ENCODE measurements at places on chromosomes 16 and 17.

DNA sequence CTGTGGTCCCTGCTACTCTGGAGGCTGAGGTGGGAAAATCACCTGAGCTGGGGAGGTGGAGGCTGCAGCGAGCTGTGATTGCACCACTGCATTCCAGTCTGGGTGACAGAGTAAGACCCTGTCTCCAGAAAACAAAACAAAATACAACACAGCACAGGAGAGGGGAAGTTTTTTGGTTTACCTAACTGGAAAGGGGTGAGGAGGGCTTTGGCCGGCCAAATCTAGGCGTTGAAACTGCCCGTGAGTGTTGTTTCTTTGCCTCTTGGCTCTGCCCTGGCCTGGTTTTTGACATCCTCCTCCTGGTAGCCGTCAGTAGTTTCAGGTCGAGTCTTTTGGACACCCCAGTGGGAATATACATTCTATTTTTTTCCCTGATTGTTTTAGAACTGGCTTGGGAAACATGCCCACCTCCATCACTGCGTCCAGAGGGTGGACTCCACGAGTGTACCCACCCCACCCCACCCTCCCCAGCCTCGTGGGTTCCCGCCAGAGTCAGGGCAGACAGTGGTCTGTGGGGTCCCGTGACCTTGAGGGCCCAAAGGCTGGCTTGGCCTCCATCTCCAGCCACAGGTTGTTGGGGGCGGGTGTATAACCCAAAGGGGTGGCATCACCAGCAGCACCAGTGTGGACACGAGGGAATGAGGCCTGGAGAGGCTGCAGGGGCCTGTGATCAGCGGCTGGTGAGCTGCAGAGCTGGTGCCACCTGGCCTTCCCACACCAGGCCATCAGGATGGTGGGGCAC lies 42.7 kb downstream of the NT5M start:
- no peak for DNase-seq

DNA sequence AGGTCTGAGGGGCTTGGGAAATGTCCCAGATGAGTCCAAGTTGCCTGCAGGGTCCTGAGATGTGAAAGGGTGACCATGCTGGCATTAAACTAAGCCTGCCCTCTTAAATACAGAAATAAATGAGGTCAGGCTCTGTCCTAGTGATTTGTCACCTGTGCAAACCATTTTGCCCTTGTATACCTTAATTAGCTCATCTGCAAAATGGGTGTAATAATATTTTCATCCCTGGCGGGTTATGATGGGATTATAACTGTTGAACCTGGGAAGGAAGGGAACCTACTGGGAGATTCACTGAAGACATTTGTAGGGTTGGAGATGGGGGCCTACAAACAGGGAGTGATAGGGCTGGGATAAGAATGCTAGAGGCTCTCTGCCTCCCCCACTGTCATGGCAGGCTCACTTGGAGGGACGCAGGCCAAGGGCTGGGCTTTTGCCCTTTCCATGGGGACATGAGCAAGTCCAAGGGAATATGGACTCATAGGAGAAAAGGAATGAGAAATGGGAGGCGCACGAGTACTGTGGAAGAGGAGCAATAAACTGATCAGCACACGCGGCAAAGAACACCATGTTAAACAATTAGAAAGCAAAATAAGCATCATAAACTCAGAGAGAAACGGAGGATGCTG lies 4.4 kb downstream of the NKD1 start:
- DNase-seq = no peak

GRCh38 chr16:48536614-48537200 lies 73.3 kb downstream of the N4BP1 start:
- no peak for DNase-seq

GRCh38 chr17:42251115-42251514 lies 25.1 kb downstream of the STAT5B start:
- DNase-seq = no peak

GRCh38 chr16:86874141-86874540 lies 295.8 kb downstream of the FOXL1 start:
- no peak for DNase-seq

- no peak for DNase-seq
Observed at GRCh38 chr16:76108460-76108859, 168.7 kb upstream of the CNTNAP4 start.

DNA sequence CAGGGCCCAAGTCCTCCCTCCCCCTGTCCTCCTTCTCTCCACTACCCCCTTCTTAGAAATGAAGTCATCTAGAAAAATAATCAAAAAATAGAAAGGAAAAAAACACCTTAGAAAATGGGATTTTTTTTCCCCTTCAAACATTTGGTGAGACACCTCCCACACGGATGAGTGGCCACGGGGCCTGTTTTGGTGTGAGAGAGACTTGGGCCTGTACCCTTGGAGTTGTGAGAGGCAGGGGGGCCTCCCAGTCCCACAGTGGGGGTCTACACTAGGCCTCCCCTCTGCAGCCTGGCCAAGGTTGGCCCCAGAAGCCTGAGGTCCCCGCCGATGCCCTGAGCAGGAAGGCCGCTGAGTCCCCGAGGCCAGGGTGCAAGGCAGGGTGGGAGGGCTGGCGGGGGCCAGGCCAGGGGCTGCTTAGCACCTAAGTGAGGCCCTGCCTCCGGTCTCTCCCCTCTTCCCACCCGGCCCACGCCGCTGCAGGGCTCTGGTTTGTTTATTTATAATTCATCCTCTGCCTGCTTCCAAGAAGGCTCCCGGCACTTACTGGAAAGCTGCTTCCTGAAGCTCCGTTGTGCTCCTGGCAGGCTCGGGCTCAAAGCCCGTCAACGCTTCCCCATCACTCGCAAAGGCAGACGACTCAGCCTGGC lies 26.4 kb downstream of the NPTX1 start:
- DNase-seq = no peak

DNA sequence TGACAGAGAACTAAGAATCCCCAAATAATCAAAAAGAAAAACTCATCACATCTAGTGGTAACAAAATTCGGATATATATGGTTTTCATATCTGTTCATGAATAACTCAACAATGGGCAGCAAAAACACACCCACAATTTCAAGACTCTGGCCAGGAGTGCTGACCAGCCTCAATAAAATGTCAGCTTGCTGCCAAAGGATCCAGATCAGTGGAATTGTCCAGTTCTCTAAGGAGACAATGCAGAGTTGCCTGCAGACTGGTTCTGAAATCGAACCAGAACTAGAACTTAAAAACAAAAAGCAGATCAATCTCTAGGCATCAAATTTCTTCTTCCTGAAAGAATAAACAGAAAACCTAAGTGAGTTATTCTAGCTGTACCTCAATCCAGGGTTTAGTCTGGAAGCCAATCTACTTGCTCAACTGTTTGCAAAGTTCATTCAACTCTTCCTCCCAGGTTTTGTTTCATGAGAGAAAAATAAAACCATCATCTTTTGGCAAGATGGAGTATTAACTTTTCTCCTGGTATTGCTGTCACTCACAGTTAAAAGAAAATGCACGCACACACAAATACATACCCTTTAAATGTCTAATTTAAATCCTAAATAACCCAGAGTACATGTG lies 61.0 kb downstream of the CFDP1 start:
- DNase-seq = no peak

- DNase-seq = no peak
Observed at GRCh38 chr16:89491238-89491869, 993 bp upstream of the ANKRD11 start.

DNA sequence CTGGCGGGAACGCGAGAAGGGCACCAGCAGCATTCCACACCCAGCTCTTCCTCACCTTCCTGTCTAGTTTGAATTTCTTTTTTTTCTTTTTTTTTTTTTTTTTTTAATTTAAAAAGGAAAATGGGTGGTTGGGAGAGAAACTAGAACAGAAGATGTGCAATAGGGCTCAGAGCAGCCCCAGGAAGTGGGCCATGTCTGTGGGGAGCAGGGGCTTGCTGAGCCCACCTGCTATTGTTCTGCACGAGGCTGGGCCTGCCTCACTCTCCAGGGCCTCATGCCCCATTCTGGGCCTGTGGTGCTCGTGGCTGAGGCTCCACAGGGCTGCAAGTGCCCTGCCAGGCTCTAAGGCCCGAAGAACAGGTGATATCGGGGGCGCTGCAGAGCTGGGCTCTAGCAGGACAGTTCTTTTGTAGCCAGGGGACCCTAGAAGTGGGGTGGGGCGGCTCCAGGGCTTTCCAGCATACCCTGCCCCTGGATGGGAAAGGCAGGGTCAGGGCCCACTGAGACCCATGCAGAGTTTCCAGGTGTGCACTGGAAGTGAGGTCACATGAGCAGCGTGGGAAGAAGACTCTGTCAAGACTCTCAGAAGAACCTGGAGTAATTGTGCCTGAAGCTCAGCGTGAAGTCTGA lies 12.4 kb downstream of the MRPL27 start:
- DNase-seq = no peak

DNA sequence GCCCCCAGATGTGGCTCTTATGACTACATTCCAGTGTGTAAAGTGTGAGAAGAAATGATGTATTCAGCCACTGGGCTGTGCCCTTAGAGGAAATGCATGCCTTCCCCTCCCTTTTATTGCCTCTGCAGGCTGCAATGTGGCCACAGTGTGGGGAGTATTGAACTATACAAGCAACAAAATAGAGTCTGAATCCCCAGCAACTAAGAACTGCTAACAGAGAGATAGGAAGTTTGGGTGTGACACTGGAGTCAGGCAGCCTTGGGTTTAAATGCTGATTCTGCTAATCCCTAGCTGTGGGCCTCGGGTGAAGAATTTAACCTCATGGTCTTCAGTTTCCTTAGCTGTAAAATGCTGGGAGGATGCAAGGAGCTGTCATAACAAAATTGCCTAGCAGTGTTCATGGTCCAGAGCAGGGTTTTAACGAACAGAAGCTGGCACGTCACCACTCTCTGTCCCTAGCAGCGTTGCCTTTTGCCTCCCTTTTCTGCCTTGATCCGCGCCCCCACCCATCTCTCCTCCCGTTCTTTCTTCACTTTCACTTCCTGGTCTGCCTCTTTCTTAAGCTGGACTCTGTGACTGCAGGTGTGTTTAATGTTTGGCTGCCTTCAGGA lies 50.3 kb downstream of the KPNA2 start:
- no peak for DNase-seq

GRCh38 chr16:79093554-79093967 lies 507.0 kb downstream of the MAF start:
- DNase-seq = no peak

GRCh38 chr16:74123826-74124225 lies 172.8 kb upstream of the PSMD7 start:
- no peak for DNase-seq

GRCh38 chr16:7820816-7821215 lies 488.2 kb downstream of the RBFOX1 start:
- DNase-seq = no peak

- DNase-seq = peak; percentile 25
Observed at GRCh38 chr16:74607310-74607961, 522 bp upstream of the GLG1 start.

DNA sequence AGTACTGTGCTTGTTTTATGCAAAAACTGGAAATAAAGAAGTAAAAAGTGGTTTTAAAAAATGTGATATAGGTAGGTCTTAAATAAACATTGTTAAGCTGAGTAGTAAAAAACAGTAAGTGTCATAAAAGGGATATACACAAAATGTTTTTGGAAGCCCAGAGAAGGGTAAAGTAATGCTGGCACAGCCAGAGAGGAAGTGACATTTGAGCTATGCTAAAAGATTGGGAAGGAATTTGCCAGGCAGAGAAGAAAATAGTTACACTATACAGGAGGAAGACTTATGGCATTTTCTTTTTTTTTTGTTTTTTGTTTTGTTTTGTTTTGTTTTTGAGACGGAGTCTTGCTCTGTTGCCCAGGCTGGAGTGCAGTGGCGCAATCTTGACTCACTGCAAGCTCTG lies 40.8 kb upstream of the TAOK1 start:
- DNase-seq = no peak

- DNase-seq = no peak
Observed at GRCh38 chr17:42476411-42476810, 17.7 kb downstream of the ATP6V0A1 start.

DNA sequence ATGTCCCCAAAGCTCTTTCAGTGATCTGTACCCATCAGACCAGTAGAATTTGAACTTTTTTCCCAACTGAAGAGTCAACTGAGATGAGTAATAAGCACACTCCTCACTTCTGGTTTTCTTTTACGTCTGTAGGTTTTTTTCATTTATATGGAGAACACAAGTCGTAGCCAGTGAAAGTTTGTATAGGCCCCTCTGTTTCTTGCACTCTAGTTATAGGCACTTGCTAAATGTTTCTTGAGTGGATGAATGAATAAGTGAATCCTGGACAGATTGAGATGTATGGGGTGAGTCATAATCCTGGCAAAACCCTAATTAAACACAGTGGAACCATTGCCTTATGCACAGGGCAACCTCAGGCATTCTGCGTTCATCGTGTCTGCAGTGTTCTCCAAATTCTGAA lies 193.7 kb upstream of the TBX2 start:
- DNase-seq = no peak

DNA sequence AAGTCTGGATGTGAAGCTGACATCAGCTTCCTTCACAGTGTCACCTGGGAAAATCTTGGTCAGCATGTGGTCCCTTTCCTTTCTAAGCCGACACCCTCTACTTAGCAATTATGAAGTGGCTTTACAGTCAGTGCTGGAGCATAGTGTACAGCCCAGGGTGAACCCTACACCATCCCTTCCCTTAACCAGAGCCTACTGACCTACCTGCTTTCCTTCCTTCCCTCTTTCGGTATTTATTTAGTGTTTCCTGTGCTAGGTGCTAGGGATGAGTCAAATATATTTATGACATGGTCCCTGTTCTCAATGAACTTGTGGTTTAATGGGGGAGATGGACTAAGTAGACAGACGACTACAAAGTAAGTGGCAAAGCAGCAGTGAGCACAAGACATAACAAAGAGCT lies 77.5 kb downstream of the CDK5R1 start:
- DNase-seq = no peak

- no peak for DNase-seq
Observed at GRCh38 chr17:44362459-44362948, 1.1 kb downstream of the FAM171A2 start.

GRCh38 chr16:84531671-84532111 lies 27.2 kb upstream of the MEAK7 start:
- no peak for DNase-seq

- no peak for DNase-seq
Observed at GRCh38 chr16:49486400-49486799, 112.8 kb downstream of the C16orf78 start.

- no peak for DNase-seq
Observed at GRCh38 chr16:6771956-6772355, 560.7 kb upstream of the RBFOX1 start.

- DNase-seq = no peak
Observed at GRCh38 chr16:47408491-47408890, 52.4 kb downstream of the ITFG1 start.

- no peak for DNase-seq
Observed at GRCh38 chr16:27310576-27311447, 3.0 kb upstream of the IL4R start.

DNA sequence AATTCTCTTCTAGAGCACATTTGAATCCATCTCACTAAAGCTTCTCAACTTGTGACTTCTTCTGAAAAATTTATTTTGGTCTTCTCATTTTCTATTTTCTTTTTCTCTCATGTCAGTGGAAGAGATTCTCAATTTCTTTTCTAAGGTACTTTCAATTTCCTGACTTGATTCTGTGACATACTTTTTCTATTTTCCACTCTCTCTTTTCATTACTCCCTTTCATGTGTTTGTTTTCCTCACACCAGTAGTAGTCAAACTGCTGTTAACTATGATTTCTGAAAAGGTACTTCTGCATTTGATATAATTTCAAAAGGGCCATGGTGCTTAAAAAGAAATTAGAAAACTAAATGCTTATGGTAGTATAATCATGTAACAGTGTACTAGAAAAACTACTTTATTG lies 41.9 kb downstream of the NFAT5 start:
- peak; percentile 26 for DNase-seq
